ENCODE measurements at places on chromosomes 1 and 21. TPM values are rescaled to one million over a fixed set of nuclear protein-coding genes. Genes with fewer than 3 reads are reported as not detected.

Gene PSMD4
- 189 TPM for total RNA-seq

Gene FBLIM1
- not detected for total RNA-seq

Gene CD58
- total RNA-seq = 12.7 TPM

Gene NEGR1
- total RNA-seq = not detected

Gene COL8A2
- total RNA-seq = 0.23 TPM

Gene TNFRSF18
- total RNA-seq = 250 TPM

Gene EIF2D
- total RNA-seq = 111 TPM

Gene CALML6
- 1.4 TPM for total RNA-seq

Data from activated naive CD4-positive, alpha-beta T cell treated with anti-CD3 and anti-CD28 coated beads, Interleukin-2, amount 50 U/mL, for 72 hours (primary cell).